ENCODE measurements at places on chromosomes 11 and 22.

- no peak for DNase-seq
These were observed 12.1 kb downstream of the HPS4 start for GRCh38 chr22:26471522-26471921.

DNA sequence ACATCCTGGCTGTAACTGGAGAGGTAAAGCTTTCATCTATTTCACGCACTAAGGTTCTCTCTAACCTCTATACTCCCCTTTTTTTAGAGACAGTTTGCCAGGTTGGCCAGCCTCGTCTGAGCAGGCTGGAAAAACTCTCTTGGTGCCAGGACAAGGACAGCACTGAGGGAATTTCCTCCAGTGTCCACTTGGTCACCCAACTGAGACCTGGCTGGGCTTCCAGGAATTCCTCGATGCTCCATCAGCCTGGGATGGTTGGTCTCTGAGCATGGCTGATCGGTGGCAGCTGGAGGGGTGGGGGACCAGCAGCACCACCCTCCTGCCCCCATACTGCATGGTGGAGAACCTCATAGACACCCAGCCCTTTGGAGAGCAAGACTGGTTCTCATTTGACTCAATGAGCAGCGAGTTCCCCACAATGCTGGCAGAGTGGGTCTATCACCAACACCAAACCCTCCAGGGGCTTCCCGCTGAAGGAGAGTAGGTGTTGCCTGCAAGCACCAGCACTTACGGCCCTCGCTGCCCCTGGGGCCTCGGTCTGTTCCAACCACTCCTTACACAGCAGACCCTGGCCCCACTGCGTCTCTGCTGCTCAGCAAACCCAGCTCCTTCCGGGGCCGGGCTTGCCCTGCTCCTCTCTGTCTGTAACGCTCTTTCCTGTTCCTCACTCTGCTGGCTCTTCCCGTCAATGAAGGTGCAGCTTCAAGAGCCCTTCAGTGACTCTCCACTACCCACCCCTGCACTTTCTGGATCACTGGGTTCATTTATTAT, 122.2 kb downstream of the ST3GAL4 start:
- DNase-seq, result no peak

DNA sequence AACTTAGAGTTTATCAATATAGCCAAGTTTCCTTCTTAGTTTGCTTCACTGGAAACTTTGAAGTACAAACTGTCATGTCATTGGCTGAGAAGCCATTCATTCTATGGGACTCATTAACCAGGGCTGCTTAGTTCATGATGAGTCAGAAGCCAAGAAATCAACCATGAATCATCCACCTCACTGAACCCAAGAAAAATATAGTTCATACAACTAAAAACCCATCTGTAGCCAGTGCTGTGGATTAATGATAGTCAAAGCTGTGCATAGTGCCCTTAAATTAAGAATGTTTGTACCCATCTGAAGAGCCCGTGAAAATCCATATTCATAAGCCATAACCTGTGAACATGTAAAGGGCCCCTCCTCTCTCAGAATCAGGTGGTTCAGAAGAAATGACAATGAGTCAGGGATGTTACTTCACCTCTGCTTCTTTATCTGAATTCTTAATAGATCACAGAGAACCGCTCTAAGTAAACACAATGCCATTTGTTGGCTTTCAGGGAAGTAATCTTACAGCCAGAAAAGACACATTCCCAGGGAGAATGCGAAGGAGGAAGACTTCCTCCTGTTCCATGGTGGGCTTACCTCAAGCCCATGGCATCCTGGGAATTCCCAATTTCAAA, 25.4 kb downstream of the MMP20 start:
- peak; percentile 14 for DNase-seq

GRCh38 chr22:29079218-29079901, 6.5 kb downstream of the KREMEN1 start:
- no peak for DNase-seq

DNA sequence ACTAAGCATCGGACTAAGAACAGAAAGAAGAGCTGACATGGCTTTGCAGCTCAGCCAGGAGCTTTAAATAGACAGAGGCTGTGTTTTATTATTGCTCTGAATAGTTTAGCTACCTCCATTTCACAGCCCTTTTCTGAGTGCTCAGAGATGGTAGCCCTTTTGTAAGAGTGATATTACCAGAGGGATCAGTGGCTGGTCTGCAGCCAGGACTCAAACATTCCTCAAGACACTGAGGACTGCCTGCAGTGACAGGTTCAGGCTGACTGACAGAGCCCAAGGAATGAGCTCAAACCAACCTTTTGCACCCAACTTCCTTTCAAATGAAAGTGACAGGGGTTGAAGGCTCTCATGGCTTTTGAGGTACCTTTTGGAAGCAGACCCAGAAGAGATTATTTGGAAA, 189.0 kb downstream of the DDX10 start:
- no peak for DNase-seq

GRCh38 chr11:65607614-65608426, 6.2 kb downstream of the MAP3K11 start:
- no peak for DNase-seq

DNA sequence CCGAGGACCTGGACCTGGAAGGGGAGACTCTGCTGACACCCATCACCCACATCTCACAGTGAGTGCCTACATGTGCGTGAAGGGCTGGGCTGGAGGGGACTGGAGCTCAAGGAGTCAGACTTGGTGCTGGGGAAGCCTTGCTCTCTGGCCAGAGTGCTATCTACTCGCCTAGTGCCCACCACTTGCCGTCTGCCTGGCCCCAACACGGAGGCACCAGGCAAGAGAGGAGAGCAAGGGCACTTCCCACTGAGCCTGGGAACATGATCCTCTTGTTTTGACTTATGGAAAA, 37.8 kb downstream of the KCNQ1OT1 start:
- DNase-seq, result no peak

All from CD4-positive, alpha-beta T cell treated with Interleukin-15 for 4 hours (primary cell).